ENCODE measurements at places on chromosomes 12 and 14.

DNA sequence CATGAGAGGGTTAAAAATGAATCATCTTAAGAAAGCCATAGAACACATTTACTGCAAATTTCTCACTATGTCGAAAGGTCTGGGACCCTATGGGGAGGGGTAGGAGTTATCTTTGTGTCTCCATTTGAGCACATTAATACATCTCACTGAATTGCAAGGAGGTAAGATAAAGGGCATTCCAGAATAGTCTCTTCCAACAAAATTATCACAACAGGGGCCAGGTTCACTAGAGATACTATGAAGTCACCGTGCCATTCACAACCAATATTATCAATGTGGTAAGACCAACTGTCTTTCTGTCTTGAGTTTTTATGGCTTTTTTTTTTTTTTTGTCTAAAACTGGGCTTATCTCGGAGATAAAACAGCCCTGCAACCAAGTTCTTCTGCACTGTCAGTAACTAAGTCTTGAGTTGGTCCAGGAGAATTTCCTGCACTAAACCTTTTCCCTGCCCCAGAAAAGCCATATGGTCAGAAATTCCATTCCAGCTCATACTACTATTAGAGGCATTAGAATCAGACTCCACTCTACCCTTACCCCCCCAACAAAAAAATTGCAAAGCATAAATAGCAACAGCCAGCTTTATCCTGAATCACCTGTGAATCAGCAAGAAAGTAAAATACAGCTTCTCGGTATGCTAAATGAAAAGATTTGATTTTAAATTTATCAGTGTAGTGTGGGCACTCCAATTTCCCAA is 79.7 kb downstream of the PTPRR start:
- peak; percentile 64 for DNase-seq

- peak; percentile 67 for DNase-seq
These were observed 46.2 kb downstream of the DPF3 start for GRCh38 chr14:72847721-72848120.

DNA sequence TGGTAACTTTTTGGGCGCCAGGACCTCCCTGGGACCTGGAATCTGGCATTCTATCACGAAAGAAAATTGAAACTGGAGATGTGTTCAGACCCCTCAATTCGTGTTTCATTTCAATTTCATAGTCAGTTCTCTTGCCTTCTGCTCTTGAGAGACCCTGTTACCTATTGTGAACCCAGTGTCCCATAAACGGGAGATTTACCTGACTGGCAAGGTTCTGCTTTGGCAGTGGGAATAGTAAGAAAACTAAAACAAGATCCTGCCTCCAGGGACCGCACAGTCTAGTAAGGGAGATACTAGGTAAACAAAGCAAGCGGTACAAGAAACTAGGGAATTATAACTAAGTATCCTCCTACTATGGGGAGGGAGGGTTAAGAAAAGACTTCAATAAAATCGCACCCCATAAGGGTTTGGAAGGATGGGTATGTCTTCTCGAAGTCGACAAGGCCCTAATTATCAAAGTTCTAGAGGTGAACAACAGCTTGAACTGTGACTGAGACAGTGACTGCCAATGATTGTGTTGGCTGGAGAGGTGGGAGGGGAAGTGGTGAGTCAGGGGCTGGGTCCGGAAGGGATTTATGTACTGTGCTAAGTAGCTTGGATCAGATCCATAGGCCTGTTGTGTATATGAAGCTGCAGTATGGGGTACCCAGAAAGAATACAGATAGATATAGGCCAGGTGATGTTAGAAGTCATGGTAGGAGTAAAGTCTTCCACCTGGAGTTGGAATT is 754 bp downstream of the ACSS3 start:
- DNase-seq, result peak; percentile 77

DNA sequence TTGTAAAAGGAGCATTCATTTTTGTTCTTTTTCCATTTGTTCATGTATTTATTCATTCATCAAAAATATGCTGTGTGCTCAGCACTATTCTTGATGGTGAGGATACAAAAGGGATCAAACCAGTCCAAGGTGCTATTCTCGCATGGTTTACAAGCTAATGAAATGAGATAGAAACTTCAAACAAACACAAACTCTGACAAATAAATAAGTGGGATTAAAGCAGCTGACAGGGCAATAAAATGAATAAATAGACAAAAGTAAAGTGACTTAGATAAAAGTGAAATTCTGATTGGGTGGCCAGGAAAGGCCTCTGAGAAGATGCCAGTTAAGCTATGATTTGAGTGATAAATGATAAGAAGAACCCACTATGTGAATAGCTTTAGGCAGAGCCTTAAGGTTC is 162.0 kb upstream of the PDZRN4 start:
- DNase-seq, result no peak

GRCh38 chr14:51836417-51836816 is 24.0 kb upstream of the GNG2 start:
- DNase-seq, result no peak

- no peak for DNase-seq
These were observed 57.9 kb upstream of the CNOT2 start for GRCh38 chr12:70185301-70185700.

GRCh38 chr14:20657216-20658211 is 16.0 kb upstream of the OR6S1 start:
- peak; percentile 98 for DNase-seq

- no peak for DNase-seq
These were observed 192.7 kb downstream of the BTG1 start for GRCh38 chr12:91952916-91953315.

GRCh38 chr12:108231109-108231905 is 102.2 kb downstream of the WSCD2 start:
- DNase-seq, result peak; percentile 69

DNA sequence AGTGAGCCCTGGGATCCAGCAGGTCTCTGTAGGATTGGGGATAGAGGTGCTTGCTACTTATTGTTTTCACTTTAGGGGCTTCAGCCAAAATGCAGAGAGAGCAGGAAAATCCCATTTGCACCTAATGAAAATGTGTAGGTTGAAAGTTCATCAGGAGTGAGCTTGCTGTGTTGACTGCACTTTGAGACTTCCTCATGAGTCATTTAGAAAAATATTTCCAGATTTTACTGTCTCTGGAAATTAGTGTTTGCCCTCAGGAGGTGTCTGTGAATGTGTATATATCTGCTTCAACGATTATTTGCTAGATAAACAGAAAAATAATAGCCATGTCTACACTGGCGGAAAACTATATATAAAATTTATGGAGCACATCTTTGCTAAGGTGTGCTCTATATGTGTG is 159.3 kb downstream of the CAND1 start:
- no peak for DNase-seq

DNA sequence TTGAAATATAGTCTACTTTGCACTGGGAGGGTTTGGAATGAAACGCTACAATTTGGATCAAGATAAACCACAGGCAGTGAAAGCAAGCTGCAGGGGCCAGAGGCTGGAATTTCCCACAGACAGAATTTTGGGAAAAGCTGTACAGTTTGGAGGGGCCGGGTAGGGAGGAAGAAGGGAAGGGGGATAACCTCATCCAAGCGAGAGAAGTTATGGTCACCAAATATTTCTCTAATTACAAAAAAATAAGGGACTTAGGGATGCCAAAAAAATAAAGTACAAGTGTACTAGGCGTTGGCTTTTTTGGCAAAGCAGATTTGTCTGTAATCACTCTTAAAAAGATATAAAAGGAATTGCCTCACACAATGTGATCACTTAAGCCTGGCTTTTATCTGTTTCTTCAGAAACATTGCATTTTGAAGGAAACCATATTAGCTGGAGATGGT is 31.2 kb upstream of the ADGRD1 start:
- DNase-seq, result no peak

- DNase-seq, result peak; percentile 99
These were observed 13.0 kb downstream of the PLEKHG6 start for GRCh38 chr12:6323340-6323994.

GRCh38 chr12:109764776-109765445 is 51.3 kb downstream of the FAM222A start:
- no peak for DNase-seq

- DNase-seq, result no peak
These were observed 5.2 kb downstream of the FRS2 start for GRCh38 chr12:69475237-69475975.

DNA sequence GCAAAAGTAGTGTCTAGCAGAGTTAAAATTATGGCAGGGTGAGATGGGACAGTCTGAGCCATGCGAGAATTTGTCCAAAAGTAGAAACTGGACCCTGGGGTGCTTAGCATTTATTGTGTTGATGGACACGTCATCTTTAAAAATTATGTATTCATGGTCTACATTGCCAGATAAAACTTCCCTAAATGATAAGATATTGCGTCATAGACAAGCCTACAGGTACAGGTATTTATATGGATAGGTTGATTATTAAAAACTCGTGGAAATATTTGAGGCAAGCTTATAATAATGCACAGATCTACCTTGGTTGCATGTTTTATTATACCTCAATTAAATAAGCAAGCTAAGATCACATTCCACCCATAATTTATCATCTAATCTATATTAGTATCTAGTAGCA is 196.0 kb upstream of the PDZRN4 start:
- DNase-seq, result no peak

GRCh38 chr12:76346798-76347420 is 1.3 kb downstream of the BBS10 start:
- DNase-seq, result peak; percentile 43

DNA sequence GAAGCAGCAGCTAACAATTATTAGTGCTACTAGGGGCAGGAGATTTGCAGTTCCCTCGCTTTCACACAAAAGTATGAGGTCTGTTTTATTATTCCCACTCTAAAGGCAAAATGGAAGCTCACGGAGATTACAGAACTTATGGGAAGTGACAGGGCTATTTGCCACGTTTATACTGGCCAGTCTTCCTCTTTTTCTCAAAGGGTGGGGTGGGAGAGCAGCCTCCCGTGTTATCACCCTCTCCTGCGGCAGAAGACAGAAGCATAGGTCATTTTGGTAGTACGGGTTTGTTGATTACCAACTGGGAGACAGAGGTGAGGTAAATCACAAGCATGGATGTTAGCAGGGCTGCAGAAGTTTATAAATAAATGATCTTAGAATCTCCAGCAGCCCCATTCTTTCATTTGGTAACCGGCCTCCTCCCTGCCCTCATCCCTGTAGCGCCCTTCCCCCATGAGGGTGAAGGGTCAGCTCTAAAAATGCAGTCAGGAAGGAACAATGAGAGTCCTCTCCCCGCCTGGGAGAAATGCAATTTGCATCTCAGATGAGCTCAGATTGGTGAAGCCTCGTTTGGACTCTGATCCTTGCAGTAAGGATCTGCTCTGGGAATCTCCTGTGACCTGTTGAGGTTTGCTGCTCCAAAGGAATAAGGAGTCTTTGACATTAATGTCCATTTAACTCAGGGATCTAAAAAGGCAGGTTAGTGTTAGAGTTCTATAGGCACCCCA is 44.7 kb upstream of the SINHCAF start:
- peak; percentile 98 for DNase-seq

GRCh38 chr14:82642425-82642824 is 1108.8 kb upstream of the SEL1L start:
- peak; percentile 70 for DNase-seq

- no peak for DNase-seq
These were observed 92.0 kb downstream of the IRF2BPL start for GRCh38 chr14:76936483-76936882.

- peak; percentile 72 for DNase-seq
These were observed 17.4 kb upstream of the KRT7 start for GRCh38 chr12:52215587-52216031.

DNA sequence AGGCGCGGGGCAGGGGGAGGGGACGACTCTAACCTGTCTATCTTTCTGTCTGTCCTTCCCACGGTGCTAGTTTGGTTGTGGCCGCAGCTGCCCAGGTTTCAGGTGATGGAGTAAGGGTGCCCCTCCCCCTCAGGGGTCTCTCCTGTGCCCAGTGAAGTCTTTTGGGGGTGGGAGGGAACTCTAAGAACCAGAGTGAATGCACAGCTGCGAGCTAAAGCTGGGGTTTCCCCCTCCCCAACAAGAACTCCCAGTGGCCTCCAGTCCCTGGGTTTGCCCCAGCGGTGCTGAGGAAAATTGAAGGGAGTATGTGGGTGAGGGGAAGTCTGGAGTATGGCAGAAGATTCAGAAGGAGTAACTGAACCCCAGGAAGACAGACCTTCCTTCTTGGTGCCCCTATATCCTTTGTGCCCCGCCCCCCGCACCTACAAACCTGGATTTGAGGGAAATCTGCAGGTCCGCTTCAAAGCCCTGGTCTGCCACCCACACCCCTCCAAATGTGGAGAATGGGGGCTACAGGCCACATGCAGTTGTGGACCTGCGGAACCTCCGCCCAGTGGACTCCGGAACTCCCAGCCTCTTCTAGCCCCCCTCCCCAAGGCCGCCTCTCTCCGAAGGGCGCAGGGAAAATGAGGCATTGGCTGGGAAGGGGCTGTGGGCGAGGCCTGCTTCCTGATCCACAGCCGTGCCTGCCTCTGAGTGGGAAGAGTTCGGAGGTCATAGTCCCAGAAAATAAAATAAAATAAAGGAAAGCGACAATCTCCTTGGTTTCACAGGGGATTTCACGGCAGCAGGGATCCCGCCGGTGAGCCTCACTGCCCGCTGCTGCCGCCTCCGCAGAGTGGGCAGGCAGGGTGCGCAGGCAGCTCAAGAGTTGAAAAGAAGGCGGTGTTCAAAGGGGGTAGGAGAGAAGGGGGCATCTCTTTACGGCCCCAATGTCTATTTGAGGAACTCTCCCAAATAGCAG is 3.4 kb upstream of the HOXC9 start:
- DNase-seq, result no peak

GRCh38 chr12:24767016-24767415 is 181.9 kb downstream of the BCAT1 start:
- DNase-seq, result no peak

DNA sequence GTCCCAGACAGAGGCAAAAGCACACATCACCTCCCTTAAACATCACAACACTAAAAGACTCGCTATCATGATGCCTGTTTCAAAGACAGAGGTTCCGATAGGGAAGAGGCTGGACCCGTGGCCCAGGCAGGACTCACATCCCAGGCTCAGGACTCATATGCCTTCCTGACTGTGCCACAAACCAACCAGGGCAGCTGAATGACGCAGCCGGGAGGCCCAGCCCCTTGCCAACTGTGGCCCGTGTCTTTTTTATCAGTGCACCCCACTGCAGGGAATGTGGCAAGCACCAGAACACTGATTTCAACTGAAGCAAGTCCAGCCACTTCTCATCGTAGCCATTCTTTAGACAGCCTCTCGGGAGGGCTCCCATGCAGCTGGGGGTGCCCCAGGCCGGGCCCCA is 132.3 kb downstream of the KSR2 start:
- DNase-seq, result no peak

GRCh38 chr14:90518941-90519256 is 122.1 kb downstream of the CALM1 start:
- peak; percentile 72 for DNase-seq

DNA sequence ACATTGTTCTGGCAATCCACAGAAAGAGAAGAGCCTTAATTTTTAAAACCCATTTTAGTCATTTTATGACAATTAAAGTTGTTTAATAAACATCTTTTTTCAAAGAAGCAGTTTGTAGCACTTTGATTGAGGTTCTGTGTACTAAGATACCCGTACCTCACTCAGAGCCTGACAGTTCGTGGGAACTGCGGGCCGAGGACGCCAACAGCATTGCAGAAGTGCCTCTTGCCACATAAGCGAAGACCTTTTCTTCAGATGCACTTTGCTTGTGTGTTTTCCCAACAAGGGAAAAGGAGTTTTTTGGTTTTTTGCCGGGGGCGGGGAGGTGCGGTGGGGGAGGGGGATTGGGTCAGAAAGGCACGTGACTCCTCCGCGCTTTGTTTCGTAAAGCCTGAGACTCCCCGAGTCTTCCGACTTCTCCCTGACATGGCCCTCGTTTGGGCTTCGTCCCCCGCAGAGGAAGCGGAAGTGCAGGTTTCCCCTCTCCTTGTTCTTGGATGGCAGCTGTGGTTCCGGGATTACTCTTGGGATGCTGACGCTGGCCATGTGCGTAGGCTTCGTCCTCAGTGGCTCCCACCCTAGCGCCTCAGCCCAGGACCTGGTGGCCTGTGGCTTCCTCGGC is 70.8 kb downstream of the WDR20 start:
- no peak for DNase-seq
